ENCODE measurements at places on chromosomes 5 and 9.
A peak's percentile ranks its signal among the peaks of the same experiment; 100 is the strongest.

DNA sequence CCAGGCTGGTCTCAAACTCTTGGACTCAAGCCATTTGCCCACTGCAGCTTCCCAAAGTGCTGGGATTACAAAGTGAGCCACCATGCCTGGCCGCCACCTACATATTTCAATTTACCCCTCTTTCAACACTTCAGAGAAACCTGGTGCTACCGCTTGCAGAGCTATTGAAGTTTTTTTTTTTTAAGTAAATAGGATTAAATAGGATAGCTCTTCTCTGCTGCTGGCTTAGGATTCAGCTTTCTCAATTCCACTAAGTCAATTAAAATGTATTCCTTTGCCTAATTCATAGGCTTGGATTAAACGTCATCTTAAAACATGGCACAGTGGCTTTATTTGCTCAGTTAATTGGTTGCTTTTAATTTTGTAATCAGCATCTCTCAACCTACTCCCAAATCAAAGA is 41.0 kb downstream of the KIAA1191 start:
- no peak for DNase-seq

DNA sequence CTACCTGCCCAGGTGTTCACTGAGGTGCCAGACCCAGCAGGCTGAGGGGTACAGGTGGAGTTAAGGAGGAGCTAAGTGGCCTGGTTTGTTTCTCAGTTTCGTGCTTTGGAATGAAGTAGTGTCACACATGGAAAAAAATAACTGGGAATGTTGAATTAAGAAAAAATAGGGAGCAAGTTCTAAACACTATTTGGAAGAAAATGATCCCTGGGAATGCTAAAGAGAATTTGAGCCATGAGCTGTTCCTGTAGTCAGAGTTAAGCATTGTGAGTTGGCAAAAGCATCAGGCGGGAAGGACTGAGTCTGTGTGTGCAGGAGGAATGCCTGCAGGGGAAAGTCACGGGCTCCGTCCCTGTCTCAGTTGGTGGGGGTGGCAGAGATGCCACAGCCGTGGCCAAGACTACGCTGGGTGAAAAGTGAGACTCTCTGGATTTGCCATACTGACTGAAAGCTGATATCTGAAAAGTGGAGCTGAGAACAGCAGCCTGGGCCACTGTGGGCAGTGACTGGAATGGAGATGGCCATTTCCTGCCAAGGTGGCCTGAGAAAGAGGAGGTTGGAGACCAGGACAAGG is 37.0 kb downstream of the SYK start:
- no peak for DNase-seq

GRCh38 chr5:63923914-63924313 is 38.3 kb downstream of the HTR1A start:
- no peak for DNase-seq

- no peak for DNase-seq
These were observed 41.5 kb downstream of the ALG2 start for GRCh38 chr9:99180199-99180598.

GRCh38 chr5:137105351-137106035 is 393.6 kb downstream of the SPOCK1 start:
- DNase-seq: no peak

GRCh38 chr5:90347462-90347861 is 62.1 kb downstream of the CETN3 start:
- no peak for DNase-seq

DNA sequence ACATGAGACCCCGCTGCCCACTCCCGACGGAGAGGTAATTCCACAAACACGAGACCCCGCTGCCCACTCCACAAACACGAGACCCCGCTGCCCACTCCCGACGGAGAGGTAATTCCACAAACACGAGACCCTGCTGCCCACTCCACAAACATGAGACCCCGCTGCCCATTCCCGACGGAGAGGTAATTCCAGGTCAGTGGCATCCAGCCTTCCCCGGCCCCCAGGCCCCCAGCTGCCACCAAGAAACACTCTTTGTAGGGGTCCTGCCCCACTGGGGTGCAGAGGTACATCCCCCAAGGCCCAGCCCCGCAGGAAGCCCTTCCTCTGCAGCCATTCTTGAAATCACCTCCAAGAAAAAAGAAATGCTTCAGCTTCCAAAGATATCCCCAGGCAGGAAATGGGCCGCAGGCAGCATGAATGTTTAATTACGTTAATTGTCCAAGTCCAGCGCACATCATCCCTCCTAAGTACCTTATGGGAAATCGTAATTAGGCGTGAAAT is 115.9 kb downstream of the ADAMTS2 start:
- no peak for DNase-seq

- DNase-seq: no peak
These were observed 11.5 kb downstream of the IGFBPL1 start for GRCh38 chr9:38412751-38413150.

DNA sequence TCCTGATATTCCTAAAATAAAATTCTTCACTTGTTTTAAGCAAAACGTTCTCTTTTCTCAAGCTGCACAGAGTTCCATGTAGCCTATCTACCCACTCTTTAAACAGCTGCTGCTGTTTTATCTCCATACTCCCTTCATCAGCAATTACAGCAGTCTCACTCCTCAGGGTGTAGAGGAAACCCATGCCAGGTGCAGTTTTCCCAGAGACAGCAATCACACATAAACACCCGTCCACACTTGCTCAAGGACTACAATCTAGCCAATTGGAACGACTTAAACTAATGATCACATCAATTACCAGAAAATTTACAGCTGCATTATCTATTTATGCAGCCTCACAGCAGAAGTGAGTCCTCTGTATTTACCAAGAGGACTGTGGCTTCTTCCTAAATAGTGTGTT is 141.7 kb downstream of the HTR1A start:
- DNase-seq: no peak

GRCh38 chr9:88242879-88243278 is 104.6 kb upstream of the SPATA31C2 start:
- no peak for DNase-seq

DNA sequence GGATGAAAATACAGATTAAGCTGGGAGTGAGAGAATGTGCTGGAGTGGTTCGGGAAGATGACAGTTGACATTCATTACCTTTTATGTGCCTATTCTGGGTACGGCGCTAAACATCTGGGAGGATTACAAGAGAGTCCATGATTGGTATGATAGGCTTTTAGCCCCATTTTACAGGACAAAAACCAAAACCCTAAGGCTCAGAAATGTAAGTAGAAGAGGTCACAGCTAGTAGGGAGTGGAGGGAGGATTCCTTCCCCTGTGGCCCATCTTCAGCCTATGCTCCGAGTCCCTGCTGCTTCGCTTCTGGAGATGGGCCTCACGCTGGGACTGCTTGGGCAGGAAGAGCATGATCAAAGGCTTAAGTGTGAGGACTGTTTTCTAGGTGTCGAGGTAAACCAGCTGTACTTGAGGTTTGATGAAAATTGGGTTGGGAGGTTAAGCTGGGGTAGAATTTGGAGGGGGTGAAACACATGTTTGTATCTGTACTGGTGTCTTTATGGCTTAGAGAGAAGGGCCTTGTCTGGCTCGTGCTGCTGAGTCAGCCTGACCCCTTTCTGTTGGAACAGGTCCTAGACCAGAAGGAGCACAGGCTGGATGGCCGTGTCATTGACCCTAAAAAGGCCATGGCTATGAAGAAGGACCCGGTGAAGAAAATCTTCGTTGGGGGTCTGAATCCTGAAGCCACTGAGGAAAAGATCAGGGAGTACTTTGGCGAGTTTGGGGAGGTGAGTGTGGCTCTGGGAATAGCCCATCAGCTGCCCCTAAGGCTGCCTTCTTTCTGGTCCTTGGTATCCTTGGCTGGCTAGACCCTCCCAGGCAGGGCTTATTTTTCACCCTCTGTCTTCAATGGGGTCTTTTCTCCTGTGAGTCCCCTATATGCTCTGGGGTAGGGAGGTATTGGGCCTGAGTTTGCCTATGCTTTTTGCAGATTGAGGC is 2.1 kb downstream of the HNRNPAB start:
- no peak for DNase-seq

- no peak for DNase-seq
These were observed 76.6 kb upstream of the ABCA1 start for GRCh38 chr9:105004466-105005090.

GRCh38 chr5:137192293-137192743 is 306.8 kb downstream of the SPOCK1 start:
- DNase-seq: peak; percentile 46

GRCh38 chr5:68392617-68393016 is 177.1 kb downstream of the PIK3R1 start:
- no peak for DNase-seq

DNA sequence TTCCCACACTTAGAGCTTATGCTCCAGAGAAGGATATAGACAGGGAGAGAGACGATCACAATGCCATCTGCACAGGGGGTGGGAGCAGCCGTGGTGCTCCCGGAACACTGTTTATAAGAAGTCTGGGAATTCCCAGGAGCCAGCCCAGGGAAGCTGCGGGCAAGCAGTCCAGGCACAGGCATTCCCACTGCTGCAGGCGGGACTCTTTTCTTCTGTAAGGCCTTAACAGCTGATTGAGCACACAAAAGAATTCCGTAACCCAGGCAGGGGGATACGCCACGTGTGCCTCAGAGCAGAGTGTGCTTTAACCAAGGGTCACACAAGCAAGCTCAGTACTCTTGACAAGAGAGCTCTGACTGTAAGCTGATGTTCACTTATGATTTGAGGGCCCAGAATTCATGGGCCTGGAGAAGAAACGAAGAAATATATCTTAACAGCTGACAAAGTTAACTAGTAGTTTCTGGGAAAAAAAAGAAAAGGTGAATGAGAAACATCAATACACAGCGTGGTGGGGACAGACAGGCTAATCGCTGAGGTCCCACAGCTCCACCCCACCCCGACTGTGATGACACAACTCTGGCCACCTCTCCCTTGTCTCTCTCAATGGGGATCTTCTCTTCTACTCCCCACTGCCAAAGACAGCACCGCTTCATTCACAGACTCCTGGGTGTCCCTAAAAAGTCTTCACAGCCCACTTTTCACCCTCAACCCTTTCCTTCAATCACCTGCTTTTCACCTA is 85.9 kb upstream of the SIMC1 start:
- DNase-seq: no peak

GRCh38 chr5:73444499-73445438 is 3.8 kb downstream of the FOXD1 start:
- no peak for DNase-seq

- no peak for DNase-seq
These were observed 517 bp downstream of the KCNN2 start for GRCh38 chr5:114362197-114362976.

DNA sequence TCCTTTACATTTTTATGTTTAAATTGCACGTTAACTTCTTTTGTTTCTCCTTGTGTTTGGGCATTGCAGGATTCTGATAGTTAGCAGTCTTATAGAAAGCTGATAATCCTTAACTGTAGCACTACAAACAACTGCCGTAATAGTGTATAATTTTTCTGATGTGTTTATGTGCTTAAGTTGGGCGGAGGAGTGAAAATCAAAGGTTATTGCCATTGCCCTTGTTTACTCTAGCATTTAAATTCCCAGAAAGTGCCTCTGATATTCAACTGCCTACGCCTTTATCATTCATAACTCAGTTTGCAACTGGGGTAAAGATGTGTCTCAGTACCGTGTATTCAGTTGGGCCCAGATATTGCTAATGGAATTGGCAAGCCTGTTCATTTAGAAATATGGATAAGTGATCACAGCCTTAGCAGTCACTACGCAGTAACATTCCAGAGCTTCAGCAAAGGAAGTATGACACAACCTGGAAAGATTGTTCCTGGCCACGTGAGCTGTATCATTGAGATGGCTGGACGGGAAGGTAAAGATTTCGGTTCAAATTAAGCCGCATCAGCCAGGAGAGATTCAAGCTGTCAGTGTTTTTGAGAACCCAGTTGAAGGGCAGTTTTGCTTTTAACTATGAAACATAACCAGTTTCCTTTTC is 28.1 kb upstream of the LRRTM2 start:
- DNase-seq: no peak

GRCh38 chr9:134315716-134316448 is 10.4 kb upstream of the RXRA start:
- DNase-seq: no peak

- DNase-seq: no peak
These were observed 50.7 kb downstream of the AK8 start for GRCh38 chr9:132827366-132827765.

DNA sequence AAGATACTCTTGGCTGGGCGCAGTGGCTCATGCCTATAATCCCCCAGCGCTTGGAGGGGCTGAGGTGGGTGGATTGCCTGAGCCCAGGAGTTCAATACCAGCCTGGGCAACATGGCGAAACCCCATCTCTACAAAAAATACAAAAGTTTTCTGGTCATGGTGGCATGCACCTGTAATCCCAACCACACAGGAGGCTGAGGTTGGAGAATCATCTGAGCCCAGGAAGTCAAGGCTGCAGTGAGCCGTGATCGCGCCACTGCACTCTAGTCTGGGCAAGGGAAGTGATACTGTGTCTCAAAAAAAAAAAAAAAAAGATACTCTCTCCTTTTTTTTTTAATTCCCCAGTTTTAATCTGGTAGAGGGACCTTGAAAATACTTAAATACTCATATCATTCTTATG is 15.0 kb downstream of the ANKRD33B start:
- no peak for DNase-seq

DNA sequence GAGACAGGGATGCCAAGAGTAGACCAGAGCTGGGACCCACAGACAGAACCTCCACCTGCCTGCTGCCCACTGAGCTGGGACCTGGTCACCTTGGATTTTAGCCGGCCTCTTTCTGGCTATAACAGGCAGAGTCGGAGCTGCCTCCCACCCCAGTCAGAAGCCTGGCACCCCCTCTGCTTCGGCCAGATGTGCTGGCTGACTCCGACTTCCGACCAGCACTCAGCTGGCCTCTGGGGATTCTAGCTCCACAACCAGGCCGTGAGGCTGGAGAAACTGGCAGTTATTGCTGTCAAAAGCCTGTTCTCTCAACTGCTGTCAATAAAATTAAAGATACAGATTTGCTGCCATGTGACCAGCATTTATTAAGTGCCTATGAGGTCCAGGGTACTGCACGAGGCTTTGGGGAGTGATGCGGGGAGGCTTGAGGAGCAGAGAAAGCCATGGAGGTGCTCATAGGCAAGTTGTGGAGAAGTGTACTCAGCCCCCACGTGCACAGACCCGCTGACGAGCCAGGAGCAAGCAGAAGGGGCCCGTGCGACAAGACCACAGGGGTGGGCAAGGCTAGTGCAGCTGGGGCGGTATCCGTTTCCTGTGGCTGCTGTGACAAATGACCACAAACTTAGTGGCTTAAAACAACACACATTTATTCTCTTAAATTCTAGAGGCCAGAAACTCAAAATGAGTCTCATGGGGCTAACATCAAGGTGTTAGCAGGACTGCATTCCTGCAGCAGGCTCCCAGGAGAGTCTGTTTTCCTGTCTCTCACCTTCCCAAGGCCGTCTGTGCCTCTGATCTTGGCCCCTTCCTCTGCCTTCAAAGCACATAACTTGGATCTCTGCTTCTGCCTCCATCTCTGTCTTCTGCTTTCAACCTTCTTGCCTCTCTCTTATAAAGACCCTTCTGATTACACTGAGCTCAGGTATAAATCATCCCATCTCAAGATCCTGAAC is 13.1 kb downstream of the GFI1B start:
- DNase-seq: no peak

GRCh38 chr9:124855944-124856765 is 2.9 kb downstream of the WDR38 start:
- DNase-seq: peak; percentile 78

GRCh38 chr5:100472091-100472490 is 63.1 kb upstream of the FAM174A start:
- DNase-seq: no peak
